ENCODE measurements at places on chromosomes 16 and 17.

DNA sequence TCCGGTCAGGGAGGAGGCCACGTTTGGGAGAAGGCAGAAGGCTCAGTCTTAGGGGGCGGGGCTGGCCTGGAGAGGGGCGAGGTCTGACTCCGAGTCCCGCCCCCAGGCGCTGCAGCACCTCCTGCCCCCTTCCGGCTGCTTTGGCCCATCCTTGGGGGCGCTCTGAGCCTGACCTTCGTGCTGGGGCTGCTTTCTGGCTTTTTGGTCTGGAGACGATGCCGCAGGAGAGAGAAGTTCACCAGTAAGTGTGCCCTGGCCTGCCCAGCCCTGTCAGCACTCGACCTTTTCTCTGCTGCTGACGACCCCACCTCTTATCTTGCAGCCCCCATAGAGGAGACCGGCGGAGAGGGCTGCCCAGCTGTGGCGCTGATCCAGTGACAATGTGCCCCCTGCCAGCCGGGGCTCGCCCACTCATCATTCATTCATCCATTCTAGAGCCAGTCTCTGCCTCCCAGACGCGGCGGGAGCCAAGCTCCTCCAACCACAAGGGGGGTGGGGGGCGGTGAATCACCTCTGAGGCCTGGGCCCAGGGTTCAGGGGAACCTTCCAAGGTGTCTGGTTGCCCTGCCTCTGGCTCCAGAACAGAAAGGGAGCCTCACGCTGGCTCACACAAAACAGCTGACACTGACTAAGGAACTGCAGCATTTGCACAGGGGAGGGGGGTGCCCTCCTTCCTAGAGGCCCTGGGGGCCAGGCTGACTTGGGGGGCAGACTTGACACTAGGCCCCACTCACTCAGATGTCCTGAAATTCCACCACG lies 1.5 kb downstream of the TNFRSF12A start:
- DNase-seq, result peak; percentile 81

DNA sequence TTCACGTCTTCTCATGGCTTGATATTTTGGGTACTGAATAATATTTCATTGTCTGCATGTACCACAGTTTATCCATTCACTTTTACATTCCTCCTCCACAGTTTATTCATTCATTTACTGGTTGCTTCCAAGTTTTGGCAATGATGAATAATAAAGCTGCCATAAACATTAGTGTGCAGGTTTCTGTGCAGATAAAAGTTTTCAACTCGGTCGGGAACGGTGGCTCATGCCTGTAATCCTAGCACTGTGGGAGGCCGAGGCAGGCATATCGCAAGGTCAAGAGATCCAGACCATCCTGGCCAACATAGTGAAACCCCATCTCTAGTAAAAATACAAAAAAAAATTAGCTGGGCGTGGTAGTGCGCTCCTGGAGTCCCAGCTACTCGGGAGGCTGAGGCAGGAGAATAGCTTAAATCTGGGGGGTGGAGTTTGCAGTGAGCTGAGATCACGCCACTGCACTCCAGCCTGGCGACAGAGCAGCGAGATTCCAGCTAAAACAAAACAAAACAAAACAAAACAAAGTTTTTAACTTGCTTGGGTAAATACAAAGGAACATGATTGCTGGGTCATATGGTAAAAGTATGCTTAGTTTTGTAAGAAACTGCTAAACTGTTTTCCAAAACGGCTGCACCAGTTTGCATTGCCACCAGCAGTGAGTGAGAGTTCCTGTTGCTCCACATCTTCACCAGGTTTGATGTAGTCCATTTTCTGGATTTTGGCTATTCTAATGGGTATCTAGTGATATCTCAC lies 89.5 kb downstream of the WWP2 start:
- no peak for DNase-seq

- no peak for DNase-seq
Observed at GRCh38 chr16:61858988-61859387, 177.2 kb downstream of the CDH8 start.

DNA sequence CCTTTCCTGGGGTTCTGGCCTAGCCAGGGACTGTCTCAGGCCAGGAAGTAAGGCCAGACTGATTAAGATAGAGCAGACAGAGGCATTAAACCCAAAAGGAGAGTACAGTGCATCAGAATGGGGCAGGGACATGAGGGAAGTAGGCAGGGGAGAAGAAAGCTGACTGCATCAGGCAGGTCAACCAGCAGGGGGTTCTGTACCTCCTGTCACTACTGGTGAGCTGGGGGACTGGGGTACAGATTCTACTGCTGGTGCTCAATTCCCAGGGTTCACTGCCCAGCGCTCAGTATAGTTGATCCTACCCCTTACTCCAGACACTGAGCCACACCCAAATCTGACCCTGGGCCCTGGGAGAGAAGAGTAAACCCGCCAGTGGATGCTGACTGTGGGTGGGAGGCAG lies 12.9 kb upstream of the MTMR4 start:
- no peak for DNase-seq

DNA sequence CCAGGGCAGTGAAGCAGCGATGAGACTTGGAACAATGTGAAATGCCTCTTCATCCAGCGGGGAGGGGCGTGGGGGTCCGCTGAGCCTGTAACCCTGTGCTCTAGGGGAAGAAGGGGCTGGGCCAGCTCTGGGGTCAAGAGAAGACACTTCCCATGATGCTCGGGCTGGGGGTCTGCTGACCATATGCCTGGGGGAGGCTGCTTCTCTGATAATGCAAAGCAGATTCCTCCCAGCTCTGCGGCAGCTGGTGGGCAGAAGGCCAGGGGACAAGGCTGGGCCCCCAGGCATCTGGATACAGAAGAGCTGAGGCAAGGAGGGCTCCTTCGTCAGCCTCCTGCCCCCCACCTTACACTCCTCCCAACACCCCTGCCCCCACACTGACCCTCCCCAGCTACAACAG lies 24.7 kb downstream of the NGFR start:
- peak; percentile 78 for DNase-seq

- DNase-seq, result no peak
Observed at GRCh38 chr17:47952171-47953021, 5.3 kb downstream of the PRR15L start.

- DNase-seq, result no peak
Observed at GRCh38 chr17:77371888-77372443, 231.2 kb downstream of the SEC14L1 start.

DNA sequence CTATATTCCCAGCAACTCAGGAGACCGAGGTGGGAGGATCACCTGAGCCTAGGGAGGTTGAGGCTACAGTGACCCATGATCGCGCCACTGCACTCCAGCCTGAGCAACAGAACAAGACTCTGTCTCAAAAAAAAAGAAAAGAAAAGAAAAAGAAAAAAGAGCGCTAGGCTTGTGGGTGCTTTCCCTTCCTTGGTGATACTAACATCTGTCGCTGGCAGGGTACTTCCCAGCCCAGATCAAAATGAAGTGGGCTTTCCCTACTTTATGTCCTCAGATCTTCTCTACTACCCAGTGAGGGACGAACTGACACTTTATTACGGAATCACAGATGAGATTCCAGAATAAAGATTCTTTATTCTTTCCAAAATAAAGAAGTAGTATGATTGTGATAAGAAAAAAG lies 103.8 kb upstream of the NOL11 start:
- DNase-seq, result no peak

DNA sequence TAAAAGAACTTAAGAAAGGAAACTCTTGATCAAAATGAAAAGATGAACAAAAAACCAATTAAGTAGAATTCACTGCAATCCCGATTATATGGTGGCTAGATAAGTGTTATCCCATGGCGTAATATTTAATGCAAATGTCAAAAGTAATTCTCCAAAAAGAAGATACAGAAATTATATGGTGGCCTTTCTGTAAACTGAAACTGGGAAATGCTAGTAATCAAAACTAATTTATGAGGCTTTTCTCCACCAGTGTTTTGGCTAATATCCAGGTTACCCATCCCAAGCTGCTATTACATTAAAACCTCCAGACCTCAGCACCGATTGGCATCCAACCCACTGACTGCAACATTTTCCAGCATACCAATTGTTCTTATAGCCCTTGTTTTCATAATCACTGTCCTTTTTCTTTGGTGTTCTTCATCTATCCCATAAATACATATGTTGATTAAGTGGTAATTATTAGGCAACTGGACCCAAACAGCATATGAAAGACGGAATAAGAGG lies 77.2 kb upstream of the TNRC6A start:
- DNase-seq, result no peak

DNA sequence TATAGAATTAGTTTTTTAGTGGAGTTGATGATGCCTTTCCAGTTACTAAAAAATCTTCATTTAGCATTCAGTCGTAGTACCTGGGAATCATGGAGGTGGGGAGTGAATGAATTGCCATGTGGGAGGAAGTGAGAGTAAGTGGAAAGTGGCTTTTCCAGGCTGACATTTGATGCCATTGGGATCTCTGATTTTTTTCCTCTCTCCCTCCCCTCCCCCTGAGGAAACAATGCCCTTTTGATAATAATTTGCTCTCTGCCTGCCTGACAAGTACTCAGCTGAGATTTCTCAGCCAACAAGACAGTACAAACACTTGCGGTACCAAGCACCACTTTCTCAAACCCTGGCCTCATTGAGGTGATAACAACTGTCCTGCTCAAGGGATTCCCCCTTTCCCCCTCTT lies 2.2 kb downstream of the UBE2Z start:
- no peak for DNase-seq

DNA sequence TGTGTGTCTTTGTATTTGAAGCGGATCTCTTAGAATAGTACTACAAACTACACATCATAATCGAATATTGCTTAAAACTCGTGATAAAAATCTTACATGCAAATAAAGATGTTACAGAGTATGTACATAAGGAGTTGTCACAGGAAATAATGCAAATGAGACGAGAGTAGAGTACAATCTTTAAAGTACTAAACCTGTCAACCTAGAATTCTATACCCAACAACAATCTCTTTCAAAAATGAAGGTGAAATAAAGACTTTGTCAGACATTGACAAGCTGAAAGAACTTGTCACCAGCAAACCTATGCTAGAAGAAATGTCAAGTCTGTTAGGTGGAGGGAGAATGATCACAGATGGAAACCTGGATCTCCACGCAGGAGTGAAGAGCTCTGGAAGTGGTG lies 83.7 kb upstream of the GNG13 start:
- no peak for DNase-seq

Measured in eye (tissue), 1 donor.